NCI-H1417 treated with DMSO at 0.1 percent for 48 hours (cell line): ENCODE measurements at places on chromosomes 13 and 19.

DNA sequence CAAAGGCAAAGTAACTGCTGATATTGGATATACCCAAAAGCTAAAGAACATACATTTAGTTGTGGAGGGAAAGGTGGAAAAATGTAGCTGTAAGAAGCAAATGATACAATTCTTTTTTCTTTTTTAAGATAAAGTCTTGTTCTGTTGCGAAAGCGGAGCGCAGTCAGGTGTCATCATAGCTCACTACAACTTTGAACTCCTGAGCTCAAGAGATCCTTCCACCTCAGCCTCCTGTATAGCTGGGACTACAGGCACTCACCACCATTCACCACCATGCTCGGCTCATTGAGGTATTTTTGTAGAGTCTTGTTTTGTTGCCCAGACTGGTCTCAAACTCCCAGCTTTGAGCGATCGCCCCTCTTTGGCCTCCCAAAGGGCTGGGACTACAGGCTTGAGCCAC lies 38.0 kb downstream of the TBC1D4 start:
- DNase-seq = no peak

GRCh38 chr13:53405616-53406015 lies 377.0 kb downstream of the OLFM4 start:
- DNase-seq = no peak

- DNase-seq = no peak
Observed at GRCh38 chr19:44808463-44809371, at the start of gene BCAM. Gene BCAM, plus strand, starts transcription at chr19:44809103. Its CDS starts 22 bp downstream, at chr19:44809125.

DNA sequence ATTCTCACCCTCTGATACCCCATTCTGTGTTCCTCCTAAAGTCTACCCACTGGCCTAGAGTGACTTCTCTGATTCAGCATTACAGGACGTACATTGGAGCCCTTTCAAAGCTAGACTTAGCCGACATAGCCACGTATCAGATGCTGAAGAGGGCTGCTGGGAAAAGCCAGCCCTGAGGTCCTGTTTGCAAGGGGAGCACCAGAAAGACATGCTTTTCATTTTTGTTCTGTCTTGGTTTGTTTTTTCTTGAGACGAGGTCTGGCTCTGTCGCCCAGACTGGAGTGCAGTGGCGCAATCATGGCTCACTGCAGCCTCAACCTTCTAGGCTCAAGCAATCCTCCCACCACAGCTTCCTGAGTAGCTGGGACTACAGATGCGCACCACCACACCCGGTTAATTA lies 6.3 kb upstream of the ZSWIM4 start:
- no peak for DNase-seq

- no peak for DNase-seq
Observed at GRCh38 chr13:21518617-21519144, 59.6 kb upstream of the ZDHHC20 start.

GRCh38 chr19:14031719-14032480 lies at the start of gene IL27RA:
Gene IL27RA, plus strand, starts transcription at chr19:14031762. Its CDS starts 111 bp downstream, at chr19:14031873.
- no peak for DNase-seq

GRCh38 chr13:73844986-73845385 lies 289.2 kb downstream of the KLF12 start:
- no peak for DNase-seq

DNA sequence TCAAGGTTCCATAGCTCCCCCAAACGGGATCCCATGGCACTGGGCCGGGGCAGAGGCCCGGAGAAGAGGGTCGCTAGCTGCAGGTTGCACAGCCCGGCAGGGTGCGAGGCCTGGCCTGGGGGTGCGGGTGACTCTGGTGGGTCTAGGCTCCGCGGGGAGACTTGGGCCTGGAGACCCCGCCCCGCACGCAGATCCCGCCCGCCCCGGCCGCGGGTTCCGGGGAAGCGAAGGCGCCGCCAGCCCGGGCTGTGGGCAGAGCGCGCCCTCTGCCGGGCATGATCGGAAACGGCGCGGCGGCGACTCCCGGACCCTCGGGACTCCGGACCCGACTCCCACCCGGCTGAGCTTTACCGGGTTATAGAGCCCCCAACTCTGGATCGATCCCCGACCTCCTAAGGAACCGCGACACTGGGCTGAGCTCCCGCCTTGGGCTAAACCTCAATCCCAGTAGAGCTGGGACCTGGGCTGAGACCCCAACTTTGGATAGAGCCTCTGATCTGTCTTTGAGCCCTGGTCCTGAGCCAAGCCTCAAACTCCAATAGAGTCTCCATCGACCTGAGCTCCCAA lies 3.1 kb upstream of the TNFAIP8L1 start:
- no peak for DNase-seq

GRCh38 chr13:26719356-26719945 lies 41.1 kb downstream of the GPR12 start:
- DNase-seq = no peak

DNA sequence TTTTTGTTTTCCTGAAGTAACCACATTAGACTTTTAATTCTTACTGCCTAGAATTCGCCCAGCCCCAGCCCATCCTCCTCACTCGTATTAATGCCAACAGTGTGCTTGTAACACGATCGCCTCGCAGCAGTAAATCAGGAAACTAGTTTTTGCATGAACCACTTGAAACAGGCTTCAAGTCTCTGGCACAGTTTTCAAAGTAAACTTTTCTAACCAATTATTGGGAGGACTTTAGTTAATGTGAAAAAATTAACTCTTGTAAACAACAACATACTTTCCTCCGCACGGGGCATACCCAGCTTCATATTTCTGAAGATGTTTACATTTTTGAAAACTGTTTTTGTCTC lies 39.2 kb downstream of the TNFRSF19 start:
- DNase-seq = no peak

DNA sequence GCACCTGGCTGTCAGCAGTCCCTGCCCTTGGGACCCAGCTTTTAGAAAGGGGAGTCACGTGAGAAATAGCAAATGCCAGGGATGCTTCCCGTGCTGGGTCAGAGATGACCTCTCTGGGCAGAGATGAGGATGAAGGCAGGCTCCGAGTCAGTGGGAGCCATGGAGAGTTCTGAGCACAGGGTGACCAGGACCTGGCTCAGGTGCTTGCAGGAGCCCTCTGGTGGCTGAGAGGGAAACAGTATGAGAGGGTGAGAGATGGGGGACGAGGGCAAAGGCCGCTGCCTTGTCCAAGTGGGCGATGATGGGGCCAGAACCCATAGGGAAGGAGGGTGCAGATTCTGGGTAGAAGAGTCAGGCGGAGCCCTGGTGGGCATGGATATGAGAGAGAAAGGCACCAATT lies 15.8 kb downstream of the TMED1 start:
- DNase-seq = no peak

DNA sequence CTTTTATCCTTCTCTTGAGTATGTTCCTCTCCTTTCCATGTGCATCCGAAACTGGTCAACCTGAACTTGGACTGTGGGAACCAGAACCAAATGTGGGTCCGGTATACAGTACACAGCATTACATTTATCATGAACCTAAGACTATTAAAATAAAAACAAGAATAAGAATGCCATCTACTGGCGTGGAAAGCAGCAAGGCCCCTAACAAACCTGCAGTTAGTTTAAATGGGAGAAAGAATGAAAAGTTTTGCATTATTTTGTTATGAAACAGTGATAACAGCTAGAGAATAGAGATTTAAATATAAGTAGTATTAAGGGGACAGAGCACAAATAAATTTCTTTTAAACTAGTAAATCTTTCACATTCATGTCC lies 159.5 kb downstream of the RBM26 start:
- DNase-seq = no peak

- DNase-seq = no peak
Observed at GRCh38 chr19:46299695-46300094, 2.9 kb downstream of the HIF3A start.

DNA sequence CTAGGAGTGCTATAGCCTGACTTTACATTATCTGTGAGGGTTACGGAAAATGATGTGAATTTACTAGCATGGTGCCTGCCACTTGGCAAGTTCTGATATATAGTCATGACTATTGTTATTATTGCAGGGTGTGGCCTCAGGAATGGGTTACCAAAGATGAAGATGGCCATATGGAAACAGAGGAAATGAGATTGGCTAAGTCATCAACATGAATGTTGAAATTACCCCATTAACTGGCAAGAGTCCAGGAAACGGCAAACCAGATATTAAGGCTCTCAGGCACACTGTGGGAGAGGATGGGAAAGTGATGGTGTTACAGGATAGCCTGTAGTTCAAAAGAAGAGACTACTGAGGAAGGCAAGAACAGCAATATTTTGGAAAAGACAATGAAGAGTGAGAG lies 183.3 kb downstream of the KCNRG start:
- DNase-seq = no peak

GRCh38 chr13:46377554-46377953 lies 9.5 kb downstream of the RUBCNL start:
- no peak for DNase-seq

DNA sequence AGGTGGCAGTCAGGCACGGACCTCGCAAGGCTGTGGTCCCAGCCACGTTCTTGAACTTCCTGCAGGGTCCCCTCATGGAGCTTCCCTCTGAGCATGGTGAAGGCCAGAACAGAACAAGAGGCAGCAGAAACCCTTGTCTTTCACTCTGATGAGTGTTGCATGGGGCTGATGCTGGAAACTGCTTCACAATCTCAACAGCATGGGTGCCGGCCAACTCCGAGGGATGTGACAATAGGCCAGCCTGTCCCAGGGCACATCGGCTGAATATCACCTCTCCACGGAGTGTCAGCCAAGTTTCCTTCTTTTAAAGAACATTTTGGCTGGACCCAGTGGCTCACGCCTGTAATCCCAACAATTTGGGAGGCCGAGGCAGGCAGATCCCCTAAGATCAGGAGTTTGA lies 173.9 kb downstream of the FOXO1 start:
- no peak for DNase-seq

DNA sequence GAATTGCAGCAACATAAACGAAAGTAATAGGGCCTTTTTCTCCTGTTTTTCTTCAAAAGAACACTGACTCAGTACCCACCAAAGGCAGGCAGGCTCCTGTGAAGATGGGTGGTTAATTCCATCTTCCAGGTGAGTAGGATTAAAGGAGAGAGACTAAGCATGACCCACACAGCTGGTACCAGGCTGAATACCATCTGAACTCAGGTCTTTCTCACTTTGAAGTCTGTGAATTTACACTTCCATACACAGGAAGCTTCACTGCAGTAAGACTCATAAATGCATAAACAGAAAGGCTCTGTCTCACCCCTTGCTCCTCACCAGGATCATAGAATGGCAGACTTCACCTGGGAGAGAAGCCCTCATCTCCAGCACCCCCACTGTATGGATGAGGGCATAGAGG lies 194.6 kb downstream of the KLF12 start:
- no peak for DNase-seq

GRCh38 chr19:55041627-55042343 lies 3.7 kb upstream of the GP6 start:
- DNase-seq = no peak

DNA sequence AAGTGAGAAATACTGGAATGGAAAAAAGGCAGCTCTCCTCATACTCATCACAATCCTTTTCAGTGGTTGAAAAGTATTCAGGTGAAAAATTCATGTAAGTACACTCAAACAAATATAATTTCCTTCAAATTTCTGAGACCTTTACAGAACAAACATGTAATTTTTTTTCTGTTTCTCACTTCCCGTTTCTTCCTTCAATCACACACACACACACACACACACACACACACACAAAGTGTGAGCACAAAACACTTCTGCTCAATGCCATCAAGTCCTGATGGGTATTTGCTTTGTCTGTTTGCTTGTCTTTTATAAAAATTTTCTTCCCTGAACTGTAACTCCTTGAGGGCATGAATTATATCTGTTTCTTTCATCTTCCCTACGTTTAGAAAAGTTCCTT lies 110.6 kb downstream of the LIG4 start:
- DNase-seq = no peak

DNA sequence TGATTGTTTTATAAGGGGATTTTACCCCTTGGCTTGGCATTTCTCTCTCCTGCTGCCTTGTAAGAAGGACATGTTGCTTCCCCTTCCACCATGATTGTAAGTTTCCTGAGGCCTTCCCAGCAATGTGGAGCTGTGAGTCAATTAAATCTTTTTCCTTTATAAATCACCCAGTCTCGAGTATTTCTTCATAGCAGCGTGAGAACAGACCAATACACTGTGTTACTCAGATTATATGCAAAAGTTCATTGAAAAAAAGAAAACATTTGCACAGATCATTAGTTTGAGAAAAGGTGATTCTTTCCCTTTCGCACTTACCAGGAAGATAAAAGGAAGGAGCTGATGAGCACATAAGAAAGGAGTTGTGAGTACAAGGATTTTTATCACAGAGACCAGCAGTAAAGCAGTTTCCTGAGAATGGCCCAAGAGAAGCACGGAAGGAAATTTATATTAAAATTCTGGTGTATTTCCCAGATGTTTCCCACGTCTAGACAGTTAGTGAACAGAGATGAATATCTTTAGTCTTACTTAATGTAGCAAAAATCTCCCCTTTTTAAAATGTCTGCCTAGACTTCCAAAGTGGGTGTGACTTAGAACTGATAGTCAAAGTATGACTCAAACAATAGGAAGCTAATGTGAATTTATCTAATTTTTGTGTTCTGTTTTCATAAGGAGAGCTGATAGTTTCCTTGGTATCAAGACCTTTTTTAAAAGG lies 431.8 kb upstream of the SGCG start:
- no peak for DNase-seq

- no peak for DNase-seq
Observed at GRCh38 chr19:38304866-38305429, 897 bp downstream of the C19orf33 start.

- no peak for DNase-seq
Observed at GRCh38 chr19:8611391-8611876, 919 bp upstream of the ADAMTS10 start.

GRCh38 chr13:51688937-51689662 lies 104.8 kb downstream of the WDFY2 start:
- DNase-seq = no peak

DNA sequence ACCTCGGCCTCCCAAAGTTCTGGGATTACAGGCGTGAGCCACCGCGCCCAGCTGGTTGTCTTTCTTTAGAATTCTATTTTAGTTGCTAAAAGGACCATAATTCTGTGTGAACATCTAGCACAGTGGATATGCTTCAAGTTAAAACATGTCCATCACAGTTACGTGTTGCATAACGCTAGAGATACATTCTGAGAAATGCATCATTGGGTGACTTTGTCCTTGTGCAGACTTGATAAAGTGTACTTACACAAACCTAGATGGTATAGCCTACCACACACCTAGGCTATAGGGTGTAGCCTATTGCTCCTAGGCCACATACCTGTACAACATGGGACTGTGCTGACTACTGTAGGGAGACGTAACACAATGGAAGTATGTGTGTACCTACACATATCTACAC lies 35.4 kb downstream of the DOCK9 start:
- DNase-seq = no peak

DNA sequence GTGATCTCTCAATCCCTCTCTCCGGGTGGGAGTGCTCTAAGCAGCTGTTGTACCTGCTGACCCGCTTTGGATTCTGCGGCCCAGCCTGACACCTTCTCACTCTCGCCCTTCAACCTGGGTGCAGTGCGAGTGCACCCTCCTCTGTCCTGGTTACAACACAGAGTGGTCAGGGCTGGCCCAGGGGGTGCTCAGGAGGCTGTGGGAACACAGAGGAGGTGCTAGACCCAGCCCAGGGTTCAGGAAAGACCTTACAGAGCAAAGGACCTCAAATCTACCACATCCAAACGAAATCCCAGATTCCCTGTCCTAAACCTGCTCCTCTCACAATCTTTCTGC lies 23.7 kb downstream of the ZNF175 start:
- no peak for DNase-seq
